Stimulated activated CD8-positive, alpha-beta memory T cell treated with anti-CD3 and anti-CD28 coated beads, Interleukin-7, amount 100 ng/mL, for 48 hours (primary cell): ENCODE measurements at places on chromosomes 12 and 14.

DNA sequence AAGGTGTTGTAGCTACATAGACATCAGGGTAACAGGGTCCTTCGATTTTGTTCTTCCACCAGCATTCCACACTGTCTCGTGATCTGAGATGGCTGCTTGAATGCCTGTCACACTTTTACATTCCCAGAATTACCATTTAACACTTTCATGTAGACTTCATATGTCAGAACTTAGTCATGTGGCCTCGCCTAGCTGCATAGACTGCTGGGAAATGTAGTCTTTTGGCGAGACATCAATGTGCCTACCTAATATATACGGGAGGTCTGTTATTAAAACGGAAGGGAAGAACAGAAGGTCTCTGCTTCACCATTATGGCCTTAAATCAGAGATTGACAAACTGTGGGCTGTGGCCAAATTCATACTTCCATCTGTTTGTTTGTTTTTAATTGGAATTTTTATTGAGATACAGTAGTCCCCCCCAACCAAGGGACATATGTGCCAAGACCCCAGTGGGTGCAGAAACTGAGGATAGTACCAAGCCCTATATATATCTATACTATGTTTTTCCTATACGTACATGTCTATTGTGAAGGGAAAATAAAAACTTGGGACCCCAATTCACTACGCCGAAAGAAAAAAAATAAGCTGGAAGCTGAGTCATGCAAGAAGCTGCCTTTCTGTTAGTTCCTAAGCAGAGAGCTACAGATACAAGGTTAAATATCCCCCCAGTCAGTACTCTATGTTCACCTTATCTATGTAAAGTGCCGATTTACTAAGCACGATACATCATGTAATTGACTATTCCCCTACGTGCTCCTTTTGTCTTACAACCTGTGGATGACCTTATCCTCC, 11.3 kb upstream of the HRK start:
- DNase-seq, result no peak

- DNase-seq, result no peak
Observed at GRCh38 chr12:69423037-69423905, 46.9 kb upstream of the FRS2 start.

- no peak for DNase-seq
Observed at GRCh38 chr12:132710043-132710404, 618 bp upstream of the PGAM5 start.

DNA sequence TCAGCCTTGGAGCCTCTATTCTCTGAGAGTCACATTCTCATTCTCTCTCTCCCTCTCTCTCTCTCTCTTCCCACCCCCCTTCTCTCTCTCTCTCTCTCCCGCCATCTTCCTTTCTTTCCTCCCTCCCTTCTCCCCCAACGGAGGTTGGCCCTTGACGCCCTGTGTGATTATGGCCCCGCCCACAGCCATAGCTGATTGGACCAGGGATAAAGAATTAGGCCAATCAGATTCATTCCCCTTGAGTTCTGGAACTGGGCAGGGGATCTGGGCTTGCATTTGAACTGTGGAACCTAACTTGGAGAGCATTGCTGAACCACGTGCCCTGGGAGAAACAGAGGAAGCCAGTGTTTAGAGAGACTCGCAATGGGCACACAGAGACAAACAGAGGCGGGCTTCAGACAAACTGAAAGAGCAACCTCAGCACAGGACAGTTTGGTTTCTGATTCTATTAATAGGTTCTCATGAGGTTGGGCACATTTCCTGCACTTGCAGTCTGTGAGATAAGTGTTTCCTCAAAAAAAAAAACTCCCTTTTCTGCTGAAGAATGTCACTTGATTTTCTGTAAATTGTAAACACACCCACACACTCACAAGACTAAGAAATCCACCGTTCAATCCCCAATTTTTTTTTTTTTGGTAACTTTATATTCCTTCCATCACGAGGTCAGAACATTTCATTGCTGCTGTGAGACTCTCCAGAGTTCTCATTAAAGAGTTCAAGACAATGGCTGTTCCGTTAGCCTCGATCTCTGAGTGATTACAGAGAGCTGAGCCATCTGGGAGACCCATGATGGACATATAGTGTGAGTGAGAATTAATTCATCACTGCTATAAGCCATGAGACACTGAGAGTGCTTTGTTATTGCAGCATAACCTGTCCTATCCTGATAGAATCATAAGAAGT, 3.5 kb upstream of the P2RX7 start:
- peak; percentile 55 for DNase-seq

DNA sequence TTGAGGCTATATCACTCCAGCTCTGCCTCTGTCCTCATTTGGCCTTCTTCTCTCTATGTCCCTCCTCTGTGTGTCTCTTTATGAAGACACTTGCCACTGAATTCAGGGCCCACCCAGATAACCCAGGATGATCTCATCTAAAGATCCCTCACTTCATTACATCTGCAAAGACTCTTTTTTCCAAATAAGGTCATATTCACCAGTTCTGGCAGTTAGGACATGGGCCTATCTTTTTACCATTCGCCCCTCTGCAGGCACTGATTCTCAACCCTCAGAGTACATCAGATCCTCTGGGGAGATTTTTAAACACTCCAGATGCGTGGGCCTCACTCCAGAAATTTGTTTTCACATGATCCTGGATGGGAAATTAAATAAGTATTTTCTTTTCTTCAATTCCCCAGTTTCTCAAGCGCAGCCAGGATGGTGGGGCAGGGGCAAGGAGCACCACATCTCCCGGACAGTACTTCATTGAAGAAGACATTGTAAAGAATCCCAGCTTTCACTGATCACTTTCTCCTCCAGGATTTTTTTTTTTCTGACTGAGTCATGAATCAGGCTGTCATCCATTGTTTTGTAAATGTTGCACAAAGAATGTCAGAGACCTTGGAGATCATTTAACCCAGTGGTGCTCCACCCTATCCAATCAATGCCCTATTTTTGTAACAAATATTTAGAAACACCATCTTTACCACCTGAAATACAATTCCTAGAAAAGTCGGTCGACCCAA, 27.4 kb downstream of the CRACR2A start:
- DNase-seq, result no peak

- DNase-seq, result no peak
Observed at GRCh38 chr14:53790731-53791500, 165.7 kb downstream of the BMP4 start.

DNA sequence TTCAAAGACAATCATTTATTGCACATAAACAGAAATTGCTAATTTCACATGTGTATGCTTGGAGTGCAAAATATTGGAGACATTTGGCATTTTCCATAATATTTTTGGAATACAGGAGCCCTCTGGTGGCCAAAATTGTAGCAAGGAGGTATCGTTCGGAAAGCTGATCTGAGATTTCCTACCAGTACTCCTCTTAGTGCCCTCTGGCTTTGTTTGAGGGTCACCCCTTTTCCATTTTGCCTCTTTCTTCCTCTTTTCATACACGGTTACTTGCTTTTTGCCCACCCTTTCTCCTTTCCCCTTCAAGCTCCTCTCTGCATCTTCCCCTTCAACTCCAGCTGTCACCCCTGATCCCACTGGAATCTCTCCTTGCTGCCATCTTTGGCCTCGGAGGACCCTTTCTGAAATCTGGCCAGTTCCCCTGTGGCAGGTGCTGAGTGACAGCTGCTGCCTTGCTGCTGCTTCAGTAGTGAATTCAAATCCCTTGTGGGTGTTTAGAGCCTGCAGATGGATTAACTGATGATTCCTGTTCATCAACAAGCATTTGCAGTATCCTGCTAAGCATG, 164.6 kb upstream of the PARP11 start:
- no peak for DNase-seq

DNA sequence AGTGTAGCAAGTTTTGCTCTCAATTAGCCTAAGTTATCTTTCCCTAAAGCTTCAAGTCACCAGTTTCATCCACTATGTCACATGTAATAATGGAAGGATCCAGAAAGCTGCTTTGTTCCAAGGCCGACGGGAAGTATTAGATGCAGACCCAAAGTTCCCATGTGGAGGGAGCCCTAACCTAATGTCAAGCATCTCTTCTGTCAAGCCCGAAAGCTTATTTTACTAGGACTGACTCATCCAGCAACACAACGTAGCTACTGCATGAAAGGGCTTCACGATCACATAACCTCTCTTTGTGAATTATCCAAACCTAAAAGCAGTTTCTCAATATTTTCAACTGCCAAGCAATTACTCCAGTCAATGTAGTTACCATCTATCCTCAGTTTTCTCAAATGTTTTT, 133.4 kb downstream of the SLC6A15 start:
- no peak for DNase-seq

GRCh38 chr14:104563742-104564615, 15.6 kb upstream of the C14orf180 start:
- DNase-seq, result peak; percentile 39

- DNase-seq, result no peak
Observed at GRCh38 chr14:48771717-48772116, 814.5 kb downstream of the RPS29 start.

DNA sequence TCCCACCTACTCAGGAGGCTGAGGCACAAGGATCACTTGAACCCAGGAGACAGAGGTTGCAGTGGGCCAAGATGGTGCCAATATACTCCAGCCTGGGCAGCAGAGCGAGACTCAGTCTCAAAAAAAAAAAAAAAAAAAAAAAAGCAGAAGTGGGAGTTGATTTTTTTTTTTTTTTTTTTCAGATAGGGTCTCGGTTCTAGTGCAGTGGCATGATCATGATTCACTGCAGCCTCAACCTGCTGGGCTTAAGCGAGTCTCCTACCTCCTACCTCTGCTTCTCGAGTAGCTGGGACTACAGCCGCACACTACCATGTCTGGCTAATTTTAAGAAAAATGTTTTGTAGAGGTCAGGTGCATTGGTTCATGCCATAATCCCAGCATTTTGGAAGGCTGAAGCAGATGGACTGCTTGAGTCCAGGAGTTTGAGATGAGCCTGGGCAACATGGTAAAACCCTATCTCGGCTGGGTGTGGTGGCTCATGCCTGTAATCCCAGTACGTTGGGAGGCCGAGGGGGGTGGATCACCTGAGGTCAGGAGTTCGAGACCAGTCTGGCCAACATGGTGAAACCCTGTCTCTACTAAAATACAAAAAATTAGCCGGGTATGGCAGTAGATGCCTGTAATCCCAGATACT, 16.3 kb upstream of the HSP90AA1 start:
- DNase-seq, result no peak

DNA sequence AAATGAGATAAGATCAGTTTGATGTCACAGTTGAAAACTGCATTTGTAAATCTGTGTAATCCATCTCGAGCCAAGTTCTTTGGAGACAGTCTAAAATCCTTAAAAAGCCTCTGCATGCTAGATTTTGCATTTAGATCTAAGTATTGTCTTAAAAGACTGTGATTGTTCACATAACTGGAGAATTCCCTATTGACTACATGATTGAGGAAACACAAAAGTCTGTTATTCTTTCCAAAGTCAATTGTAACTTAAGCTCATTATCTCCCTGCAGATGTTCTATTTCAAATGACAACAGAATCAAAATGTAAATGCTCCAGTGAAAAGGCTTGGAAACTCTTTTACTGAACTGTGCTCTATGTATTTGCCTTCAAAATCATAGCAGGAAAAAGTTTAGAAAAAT, 77.8 kb downstream of the MYF5 start:
- no peak for DNase-seq

- DNase-seq, result no peak
Observed at GRCh38 chr12:52798671-52799504, 3.0 kb upstream of the KRT3 start.

GRCh38 chr12:32727237-32727636, 28.5 kb downstream of the YARS2 start:
- DNase-seq, result no peak

DNA sequence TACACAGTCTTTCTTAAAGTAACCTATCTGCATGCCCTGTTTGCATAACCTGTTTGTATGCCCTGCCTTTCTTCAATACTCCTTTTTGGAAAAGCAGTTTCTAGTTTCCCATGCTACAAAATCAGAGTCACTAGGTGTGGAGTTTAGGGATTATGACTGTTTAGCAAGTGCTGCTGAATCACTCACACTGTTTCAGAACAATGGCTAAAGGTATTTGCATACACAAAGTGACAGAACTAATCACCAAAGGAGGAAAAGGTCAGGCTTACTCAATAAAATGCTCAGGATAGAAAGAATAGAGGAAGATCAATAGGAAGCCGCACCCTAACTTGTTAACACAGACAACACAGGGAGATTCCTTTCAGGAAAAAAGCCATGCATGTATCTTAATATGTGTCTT, 19.4 kb downstream of the EGLN3 start:
- no peak for DNase-seq

DNA sequence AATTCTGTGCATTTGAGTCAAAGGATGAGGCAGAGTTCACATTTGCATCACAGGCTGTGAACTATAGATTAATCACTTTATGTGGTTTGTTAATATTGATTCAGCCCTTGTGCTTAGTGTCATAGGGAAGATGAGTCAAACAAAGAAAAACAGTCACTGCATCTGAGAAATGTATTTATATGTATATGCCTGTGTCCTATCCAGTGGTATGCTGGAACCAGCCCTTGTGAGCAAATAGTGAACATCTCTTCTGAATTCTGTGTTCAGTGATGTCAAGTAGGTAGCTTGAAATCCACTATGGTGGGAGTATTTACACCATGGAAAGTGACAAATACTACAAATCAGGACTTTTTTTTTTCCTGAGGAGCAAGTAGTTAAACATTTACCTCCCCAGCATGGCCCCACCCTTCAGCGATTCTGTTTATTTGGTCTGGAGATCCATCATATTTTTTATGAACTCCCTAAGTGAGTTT, 128.5 kb downstream of the HMGA2 start:
- no peak for DNase-seq

GRCh38 chr14:80942191-80942600, 658 bp upstream of the CEP128 start:
- DNase-seq, result no peak

DNA sequence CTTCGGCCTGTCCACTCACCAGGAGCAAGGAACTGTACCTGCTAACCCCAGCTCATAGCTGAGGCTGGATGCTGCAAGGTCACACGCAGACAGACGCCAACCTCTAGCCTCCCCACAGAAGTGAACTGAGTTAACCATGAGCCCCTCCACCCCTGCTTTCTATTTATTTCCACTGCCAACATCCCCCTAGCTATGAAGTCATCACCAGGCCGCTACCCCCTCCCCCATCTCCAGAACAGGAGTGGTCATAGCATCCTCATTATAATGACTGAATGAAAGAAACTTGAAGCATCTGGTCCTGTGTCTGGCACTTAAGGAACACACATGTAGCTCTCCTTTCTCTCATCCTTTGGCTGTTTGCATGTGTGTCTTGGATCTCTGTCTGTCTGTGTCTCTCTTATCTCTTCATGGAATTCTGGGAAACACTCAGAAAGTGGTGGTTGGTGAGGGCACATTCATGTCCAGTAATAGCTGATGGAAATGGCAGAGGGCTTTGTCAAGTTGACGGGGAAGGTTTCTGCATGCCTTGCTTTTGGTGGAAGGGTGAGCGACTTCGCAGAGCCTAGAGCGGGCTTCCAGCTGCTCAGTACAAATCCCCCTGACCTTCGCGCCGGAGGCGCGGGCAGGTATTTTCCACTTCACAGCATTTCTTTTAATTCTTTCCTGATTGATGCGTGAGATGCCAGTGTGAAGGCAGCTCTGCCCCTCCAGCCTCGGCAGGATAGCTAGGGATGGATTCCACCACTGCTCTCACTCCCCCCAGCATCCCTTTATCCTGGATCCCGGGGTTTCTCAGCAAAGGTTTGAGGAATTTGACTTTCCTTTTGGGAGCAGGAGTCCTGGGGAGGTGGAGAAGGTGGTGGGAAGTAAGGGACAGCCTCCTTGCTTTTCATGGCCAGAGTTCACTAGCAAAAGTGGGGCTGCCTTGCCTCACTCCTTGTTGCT, 198.2 kb downstream of the CHST11 start:
- DNase-seq, result no peak

GRCh38 chr12:107242189-107242588, 148.8 kb upstream of the CRY1 start:
- DNase-seq, result no peak

GRCh38 chr12:122172262-122172939, 1.6 kb downstream of the IL31 start:
- no peak for DNase-seq
